ENCODE measurements at places on chromosomes 7 and 10. TPM values are rescaled to one million over a fixed set of nuclear protein-coding genes. Genes with fewer than 3 reads are reported as not detected.

DNA sequence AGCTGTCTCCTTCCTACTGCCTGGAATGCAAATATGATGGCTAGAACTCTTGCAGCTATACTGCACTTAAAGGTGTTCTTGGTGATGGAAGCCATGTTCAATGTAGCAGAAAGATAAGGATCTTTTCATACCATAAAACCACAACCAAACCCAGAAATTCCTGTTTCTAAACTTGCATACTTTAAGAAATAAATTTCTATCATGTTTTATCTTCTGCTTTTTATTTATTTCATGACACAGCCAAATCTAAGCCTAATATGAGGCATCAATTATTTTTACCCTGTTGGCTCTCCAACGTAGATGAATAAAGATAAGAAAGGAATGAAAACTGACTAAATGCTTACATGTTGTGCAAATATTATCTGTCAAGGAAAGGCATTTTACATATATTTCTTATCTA, 224.1 kb downstream of the DOCK4 start:
- H3K36me3 ChIP-seq, result peaks cover 32% of the 10 kb centered on the region

DNA sequence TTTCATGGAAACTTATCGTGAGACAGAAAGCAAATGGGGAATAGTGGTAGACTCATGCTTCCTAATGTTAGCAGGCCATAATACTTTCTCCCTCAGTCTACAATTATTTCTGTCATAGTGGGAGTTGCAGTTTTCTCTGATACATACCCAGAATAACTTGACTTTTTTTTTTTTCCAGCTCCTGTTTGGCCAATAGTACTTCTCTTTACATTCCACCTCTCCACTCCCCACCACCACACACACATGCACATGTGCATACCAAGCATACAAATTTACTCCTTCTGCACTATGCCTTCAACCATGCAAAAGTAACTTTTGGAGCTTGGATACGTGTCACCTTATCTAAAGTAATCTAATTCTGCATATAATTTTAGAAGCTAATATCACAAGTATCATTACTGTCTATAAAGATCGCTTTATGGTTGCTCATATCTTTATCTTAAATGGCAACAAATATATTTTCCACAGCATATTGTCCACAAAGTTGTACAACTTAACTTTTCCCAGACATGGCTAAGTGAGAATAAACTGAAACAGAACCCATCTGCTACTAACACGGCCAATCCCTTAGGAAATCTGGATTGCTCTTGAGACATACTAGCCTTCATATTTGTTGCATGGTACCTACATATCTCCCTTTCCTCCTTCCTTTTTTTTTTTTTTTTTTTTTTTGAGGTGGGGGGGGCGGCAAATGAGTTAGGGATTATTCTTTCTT, 49.0 kb downstream of the TES start:
- no peak for DNase-seq
- peaks cover 8% of the 10 kb centered on the region for H3K36me3 ChIP-seq
- no peaks in the 10 kb centered on the region for H3K27me3 ChIP-seq
- no peak overlapping the region for H3K4me3 ChIP-seq
- no peaks in the 10 kb centered on the region for H3K4me1 ChIP-seq

DNA sequence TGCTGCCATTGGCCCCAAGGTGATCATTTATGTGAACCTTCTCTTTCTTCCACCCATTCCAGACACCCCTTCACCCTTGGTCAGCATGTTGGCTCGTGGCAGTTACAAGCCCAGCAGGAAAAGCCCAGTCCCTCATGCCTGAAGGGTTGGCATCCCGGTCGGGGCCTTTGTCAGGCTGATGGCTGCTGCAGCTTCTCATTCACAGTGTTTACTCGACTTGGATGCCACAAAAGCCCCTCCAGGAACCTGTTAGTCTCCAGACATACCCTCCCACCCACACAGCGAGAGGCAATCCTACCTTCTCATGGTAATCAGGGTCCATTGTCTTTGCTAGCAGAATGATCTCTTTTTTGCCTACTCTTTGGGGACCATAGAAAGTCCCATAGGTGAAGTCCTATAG, 200.8 kb upstream of the PFKP start:
- no peak overlapping the region for H3K27ac ChIP-seq
- H3K36me3 ChIP-seq, result no peaks in the 10 kb centered on the region
- no peaks in the 10 kb centered on the region for H3K27me3 ChIP-seq
- H3K4me1 ChIP-seq, result no peaks in the 10 kb centered on the region
- DNase-seq, result no peak

GRCh38 chr10:46540412-46541016, 15.9 kb downstream of the GPRIN2 start:
- H3K4me3 ChIP-seq, result peak overlapping the region; percentile 34
- H3K4me1 ChIP-seq, result peaks cover 20% of the 10 kb centered on the region
- DNase-seq, result peak; percentile 62

DNA sequence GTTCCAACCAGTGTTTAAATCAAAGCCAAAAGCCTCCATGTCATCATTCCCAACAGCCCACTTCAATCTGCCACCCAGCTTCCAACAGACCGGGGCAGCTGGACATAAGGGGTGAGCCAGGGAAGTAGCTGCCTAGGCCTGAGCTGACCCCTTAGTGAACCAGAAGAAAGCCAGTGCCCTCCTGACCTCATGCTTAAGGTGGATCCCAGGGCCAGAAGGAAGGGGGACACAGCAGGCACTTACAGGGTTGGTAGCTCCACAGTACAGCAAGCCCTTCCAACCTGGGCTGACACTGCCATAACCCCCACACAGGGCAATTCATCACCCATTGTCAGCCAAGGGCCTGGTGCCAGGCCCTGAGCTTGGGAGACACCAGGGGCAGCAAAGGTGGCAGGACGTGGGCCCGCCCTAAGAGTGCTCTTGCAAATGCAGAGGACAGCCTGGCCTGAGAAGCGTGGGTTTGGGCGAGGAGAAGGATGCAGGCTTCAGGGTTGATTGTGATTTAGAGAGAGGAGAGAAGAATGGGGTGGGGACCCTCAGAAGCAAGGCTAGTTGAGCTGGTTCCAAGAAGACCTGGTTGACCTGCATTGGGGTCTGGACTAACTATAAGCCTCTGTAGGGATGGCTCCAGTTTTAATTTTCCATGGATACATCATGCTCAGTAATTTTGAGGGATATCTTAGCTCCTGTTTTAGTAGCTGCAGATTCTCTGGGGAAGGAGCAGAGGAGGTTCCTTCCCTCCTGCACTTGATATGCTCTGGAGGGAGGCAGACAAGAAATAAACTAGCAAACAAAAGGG, 3.1 kb upstream of the CYP26A1 start:
- H3K27me3 ChIP-seq, result peaks cover 75% of the 10 kb centered on the region
- H3K27ac ChIP-seq, result no peak overlapping the region
- no peaks in the 10 kb centered on the region for H3K36me3 ChIP-seq
- DNase-seq, result no peak
- no peak overlapping the region for H3K4me3 ChIP-seq
- H3K4me1 ChIP-seq, result peaks cover 41% of the 10 kb centered on the region

GRCh38 chr7:121505540-121506182, 109.6 kb upstream of the FAM3C start:
- no peak overlapping the region for H3K4me3 ChIP-seq
- H3K36me3 ChIP-seq, result no peaks in the 10 kb centered on the region
- H3K4me1 ChIP-seq, result no peaks in the 10 kb centered on the region
- no peaks in the 10 kb centered on the region for H3K27me3 ChIP-seq
- DNase-seq, result no peak
- H3K27ac ChIP-seq, result no peak overlapping the region

GRCh38 chr7:31192986-31193385, 140.9 kb downstream of the ADCYAP1R1 start:
- H3K4me3 ChIP-seq, result no peak overlapping the region
- H3K4me1 ChIP-seq, result no peaks in the 10 kb centered on the region
- DNase-seq, result peak; percentile 73

PLA2G12B gene
- total RNA-seq, result 1.2 TPM

DNA sequence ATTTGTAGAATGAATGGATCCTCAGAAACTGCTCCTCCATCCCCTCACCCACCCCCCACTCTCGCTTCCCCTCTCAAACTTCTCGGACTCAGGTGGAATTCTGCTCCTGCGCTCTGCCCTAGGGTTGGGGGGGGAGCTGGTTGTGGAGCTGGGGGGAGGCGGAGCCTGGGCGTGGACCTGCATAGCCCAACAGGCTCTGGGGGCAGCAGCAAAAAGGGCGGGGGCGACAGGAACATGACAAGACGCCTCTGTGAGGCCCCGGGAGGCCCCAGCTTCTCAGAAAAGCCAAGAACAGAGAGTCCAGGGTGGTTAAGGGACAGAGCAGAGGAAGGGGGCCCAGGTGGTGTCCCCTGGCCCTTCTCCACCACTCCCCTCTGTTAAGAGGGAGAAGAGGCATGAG, 3.5 kb downstream of the TSC22D4 start:
- peak overlapping the region; percentile 88 for H3K4me3 ChIP-seq
- peak overlapping the region; percentile 42 for H3K27ac ChIP-seq
- no peak for DNase-seq
- no peaks in the 10 kb centered on the region for H3K27me3 ChIP-seq
- H3K4me1 ChIP-seq, result peaks cover 45% of the 10 kb centered on the region

GRCh38 chr10:94405406-94405805, 3.1 kb downstream of the TBC1D12 start:
- H3K27me3 ChIP-seq, result no peaks in the 10 kb centered on the region
- no peaks in the 10 kb centered on the region for H3K36me3 ChIP-seq
- no peak overlapping the region for H3K27ac ChIP-seq
- H3K4me1 ChIP-seq, result peaks cover 20% of the 10 kb centered on the region
- H3K4me3 ChIP-seq, result no peak overlapping the region

DNA sequence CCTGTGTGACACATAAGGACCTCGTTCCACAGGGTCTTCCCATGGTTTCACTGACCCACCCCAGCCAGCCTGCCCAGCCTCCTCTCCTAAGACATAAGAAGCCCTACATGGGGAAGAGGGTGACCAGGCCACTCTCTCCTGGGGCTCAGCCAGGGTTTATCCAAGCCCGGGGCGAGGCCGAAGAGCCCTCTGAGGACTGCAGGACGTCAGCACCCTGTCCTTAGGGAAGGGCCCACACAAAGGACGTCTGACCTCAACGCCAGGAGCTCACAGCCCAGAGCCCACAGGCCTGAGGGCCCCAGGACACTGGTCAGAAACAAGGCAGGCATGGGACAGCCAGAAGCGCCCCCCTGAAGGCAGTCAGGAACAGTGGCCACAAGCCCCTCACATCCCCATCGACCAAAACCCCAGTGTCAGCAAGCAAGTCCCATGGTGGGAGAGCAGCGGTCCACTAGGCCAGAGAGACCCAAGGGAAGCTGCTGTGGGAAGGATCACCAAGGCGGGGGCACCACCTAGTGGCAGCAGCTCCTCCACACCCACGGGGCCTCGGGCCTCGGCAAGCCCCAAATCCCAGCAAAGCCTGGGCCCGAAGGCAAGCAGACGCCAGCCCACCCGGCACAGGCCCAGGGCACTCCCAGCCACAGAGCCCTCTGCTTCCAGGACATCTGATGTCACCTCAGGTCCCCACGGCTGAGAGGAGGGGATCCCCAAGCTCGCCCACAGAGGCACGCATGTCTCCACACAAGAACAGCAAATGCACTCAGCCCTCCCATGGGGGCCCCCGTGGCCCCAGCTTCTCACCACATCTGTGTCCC, 23.4 kb downstream of the MAD1L1 start:
- peak; percentile 83 for DNase-seq
- H3K4me1 ChIP-seq, result peaks cover 4% of the 10 kb centered on the region
- no peak overlapping the region for H3K27ac ChIP-seq

DNA sequence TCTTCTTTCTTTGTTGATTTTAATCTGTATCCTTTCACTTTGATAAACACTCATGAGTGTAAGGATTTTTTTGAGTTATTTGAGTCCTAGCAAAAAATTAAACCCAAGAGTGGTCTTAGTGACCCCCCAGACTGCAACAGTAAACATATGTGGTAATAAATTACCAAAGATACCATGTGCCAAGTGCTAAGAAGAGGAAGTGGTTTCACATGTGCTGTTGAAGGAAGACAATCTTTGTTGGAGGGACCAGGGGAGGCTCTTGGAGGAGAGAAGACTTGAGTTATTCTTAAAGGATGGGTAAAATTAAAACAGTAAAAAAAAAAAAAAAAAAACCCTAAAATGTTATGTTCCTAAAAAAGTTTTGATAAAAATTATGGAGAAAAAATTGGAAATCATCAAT, 150.2 kb downstream of the SEC23IP start:
- no peaks in the 10 kb centered on the region for H3K36me3 ChIP-seq
- no peak overlapping the region for H3K4me3 ChIP-seq

GRCh38 chr7:104958371-104958865, 55.6 kb upstream of the KMT2E start:
- no peaks in the 10 kb centered on the region for H3K36me3 ChIP-seq
- peaks cover 54% of the 10 kb centered on the region for H3K4me1 ChIP-seq
- no peak overlapping the region for H3K27ac ChIP-seq
- H3K4me3 ChIP-seq, result no peak overlapping the region
- H3K27me3 ChIP-seq, result no peaks in the 10 kb centered on the region

NHLRC2 gene
- total RNA-seq, result 46.1 TPM

DNA sequence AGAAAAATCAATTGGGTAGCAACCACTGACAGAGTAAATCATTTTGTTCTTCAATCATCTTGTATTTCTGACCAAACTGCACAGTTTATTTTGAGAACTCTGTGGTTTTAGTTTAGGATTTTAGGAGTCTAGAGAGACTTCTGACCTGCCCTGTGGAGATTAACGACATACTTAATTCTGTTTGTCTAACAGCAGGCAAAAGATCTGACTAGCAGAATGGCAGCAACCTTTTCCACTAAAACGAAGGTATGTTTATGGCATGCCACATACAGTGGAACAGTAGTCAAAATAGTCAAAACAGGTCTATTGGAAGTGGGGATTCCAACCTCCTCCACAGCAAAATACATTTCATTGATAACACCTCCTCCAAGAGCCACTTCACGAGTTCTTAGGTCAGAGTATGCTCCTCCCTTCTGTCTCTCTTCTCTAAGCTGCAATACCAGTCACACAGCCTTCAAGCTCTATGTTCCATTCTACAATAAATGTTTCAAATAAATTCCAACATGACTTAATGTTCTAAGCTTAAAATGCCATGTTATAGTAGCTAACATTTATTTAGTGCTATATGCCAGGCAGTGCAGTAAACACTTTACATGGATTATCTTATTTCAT, 34.4 kb downstream of the NRCAM start:
- no peaks in the 10 kb centered on the region for H3K27me3 ChIP-seq
- no peaks in the 10 kb centered on the region for H3K36me3 ChIP-seq
- no peaks in the 10 kb centered on the region for H3K4me1 ChIP-seq
- no peak overlapping the region for H3K27ac ChIP-seq
